ENCODE measurements at places on chromosomes 6 and 20. TPM values are rescaled to one million over a fixed set of nuclear protein-coding genes. Genes with fewer than 3 reads are reported as not detected.

The DYNLT2 gene
- total RNA-seq = 2.1 TPM

The SLC18B1 gene
- 0.67 TPM for total RNA-seq

The PKIB gene
- 1.1 TPM for total RNA-seq

The RUNX2 gene
- 7.0 TPM for total RNA-seq

The ADGRG6 gene
- total RNA-seq = 259 TPM

The TFAP2D gene
- total RNA-seq = not detected

The KIF3B gene
- 67.8 TPM for total RNA-seq

The HRH3 gene
- total RNA-seq = 0.10 TPM

The BAG2 gene
- total RNA-seq = 14.0 TPM

The PRRT1 gene
- 1.3 TPM for total RNA-seq

The GGTLC1 gene
- total RNA-seq = 0.18 TPM

The GSTA3 gene
- total RNA-seq = not detected

DNA sequence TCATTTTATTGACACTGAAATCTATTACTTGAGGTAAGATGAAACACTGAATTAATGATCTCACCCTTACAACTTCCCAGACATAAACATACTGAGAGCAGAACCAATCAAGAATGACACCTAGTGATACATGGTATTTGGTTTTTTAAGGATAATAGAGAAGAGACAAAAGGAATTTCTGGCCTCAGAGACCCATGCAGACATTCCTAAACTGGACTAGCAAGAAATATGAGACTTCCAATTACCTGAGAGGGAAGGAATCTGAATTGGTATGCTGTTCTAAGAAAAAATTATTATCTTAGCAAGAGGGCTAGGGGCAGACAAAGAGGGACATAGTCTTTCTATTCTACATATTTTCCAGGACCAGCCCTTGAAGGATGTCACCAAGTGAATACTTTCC, 141.1 kb downstream of the BMP5 start:
- DNase-seq = no peak

DNA sequence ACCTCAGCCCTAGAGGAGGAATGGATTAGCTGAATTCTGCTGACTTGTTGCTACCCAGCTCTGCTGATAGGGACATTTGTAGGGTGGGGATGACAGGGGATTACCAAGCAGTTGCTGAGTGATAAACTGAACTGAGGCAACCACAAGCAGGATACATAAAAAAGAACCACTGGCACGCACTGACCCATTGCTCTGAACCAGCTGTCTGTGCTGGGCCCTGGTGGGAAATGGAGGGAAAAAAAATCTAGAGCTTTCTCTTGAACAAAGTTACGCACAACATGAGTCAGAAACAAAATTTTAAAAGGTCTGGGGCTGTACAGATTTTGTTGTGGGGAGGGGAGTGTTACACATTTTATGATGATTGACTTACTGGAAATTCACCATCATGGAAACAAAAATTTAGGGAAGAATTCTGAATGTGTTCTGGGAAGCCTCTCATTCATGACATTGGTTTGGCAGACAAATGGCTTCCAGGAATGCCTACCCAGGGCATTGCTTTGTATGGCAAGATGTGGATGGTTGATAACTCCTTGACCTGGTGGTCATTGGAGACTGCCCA, 37.7 kb downstream of the FOXO3 start:
- no peak for DNase-seq

- no peak for DNase-seq
Measured at GRCh38 chr6:168822376-168822775, 381.4 kb downstream of the SMOC2 start.

- no peak for DNase-seq
Measured at GRCh38 chr6:30513451-30513850, 24.1 kb downstream of the HLA-E start.

DNA sequence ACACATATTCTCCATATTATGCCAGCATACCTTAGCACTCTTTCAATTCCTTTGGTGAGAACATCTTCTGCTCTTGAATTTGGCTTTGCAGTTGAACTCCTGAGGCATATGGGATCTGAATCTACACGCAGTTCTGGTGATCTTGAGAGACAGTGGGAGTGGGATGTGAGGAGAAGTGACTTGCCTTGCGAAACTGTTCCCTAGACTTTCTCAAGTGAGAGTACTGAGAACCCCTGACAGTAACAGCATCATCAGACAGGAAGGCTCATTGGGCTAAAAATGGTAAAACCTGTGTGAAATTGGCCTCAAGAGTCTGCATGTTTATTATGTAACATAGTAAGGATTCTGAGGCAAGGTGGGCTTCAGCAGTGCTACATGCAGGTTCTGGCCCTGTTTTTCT, 49.1 kb upstream of the CEP85L start:
- DNase-seq = no peak

DNA sequence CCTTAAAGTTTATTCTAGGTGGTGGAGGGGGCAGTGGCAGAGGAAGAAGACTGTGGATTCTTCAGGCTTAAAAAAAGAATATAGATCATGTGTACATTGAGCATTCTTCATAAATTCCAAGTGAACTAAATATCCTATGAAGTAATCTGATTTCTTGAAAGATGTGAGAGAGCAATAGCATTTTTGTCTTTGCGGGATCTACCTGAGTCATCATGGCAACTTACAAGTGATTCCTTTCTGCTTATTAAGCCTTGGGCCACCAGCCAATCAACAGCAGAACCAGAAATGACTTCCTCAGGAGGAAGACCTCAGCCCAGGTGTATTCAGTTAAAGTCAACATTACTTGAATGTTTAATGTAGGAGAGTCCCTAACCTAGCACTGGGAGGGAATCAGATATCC, 756.9 kb downstream of the TFAP2A start:
- no peak for DNase-seq

DNA sequence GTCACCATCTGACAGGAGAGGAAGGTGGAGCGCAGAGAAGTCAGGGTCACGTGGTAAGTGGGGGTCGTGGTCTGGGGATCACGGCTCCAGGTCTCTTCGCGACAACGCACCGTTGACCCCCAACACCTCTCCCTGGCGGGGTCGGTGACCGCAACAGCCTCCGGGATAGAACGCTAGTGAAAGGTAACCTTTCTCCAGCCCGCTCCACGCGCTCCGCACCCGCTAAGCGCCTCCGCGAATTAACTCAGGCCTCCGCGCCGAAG, 600 bp upstream of the SYNJ2 start:
- no peak for DNase-seq

DNA sequence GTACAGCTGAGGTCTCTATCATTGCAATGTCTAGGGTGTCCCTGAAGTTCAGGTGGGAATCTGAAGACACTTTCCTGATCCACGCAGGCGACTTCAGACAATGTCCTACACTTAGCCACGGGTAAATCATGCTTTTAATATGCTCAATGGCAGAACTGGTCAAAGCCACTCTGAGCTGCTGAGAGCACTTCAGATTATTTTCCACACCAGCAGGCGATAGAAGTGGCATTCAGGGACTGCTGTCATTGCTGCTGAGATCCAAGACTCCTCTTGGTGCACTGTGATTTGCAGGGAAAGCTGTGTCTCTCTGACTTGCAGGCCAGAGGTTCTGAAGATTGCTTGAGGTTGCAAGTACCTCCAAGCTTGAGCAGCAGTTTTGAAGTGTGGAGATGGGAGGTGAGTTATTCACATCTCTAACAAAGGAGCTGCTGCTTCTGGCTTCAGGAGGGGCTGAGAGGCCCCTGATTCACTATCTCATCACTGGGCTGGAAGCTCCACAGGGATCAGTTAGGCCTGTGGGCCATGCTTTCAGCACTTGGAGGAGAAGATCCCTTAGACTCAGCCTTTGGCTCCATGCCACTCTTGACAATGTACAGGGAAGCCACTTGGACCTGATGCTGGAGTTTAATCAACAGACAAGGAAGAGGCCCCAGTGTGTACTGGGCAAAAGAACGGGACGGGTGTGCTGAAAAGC, 2.9 kb upstream of the SSTR4 start:
- no peak for DNase-seq

DNA sequence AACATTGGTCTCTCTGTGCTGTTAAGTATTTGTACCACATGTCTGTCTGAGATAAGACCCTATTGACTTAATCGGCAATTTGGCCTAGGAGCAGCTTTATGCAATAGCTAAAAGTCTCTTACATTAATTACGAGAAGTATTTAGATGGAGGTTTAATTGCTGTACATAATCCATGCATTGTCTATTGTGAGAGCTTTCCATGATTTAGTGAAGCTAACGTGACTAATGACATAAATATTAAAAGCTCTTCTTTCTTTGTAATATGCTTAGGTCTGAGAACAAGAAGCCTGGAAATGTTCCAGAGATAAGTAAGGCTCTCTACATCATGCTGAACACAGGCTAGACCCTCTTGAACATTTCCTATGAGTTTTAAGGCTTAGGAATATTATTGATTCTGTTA, 32.7 kb upstream of the FAM83B start:
- DNase-seq = no peak

DNA sequence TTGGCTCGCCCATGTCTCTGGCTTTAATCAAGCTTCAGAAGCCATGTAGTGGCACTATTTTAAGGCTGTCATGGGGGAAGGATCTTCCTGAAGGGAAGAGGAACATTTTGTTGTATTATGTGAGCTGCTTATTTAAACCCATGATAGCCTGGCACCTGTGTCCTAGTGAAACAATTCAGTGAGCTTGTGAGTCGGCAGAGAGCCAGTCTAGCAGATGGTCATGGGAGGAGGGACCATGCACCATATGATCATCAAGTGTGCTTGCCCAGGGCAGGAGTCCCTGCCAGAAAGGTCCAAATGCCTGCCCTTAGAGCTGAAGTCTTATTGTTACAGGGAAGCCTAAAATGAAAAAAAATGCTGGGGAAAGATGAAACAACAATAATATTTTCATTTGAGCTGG, 132.9 kb downstream of the PRDM13 start:
- no peak for DNase-seq

GRCh38 chr6:149852180-149852579, 12.0 kb downstream of the LRP11 start:
- DNase-seq = no peak

DNA sequence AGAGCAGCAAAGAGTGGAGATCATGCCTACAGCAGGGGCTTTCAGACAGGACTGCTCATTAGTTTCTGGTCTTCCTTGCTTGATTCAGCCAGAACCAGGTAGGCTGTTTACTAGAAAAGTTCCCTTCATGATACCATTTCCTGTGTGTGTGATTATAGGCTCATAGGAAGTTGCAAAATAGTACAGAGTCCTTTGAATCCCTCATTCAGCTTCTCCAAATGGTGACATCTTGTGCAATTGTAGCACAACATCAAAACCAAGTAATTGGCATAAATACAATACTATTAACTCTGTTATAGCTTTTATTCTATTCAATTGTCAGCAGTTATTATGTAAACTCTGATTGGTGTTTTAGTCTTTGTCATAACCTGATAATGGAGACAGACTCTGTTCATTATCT, 347.3 kb upstream of the CDH4 start:
- DNase-seq = no peak

- no peak for DNase-seq
Measured at GRCh38 chr6:131967948-131968347, 16.8 kb upstream of the CCN2 start.

DNA sequence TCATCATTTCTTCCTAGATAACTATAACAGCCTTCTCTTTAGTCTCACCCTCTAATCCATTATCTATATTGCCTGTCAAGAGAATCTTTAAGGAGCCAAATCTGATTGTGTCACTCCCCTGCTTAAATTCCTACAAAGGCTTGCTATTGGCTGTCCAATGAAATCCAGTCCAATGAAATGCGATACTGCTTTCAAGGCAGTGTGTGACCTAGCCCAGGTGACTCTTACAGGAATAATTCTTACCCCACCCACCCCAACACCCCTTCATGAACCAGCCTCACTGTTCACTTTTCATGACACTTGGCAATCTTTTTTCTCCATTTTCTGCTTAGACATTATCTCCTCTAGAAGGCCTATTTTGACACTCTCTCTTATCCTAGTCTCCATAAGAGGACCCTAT, 163.3 kb upstream of the MARCKS start:
- no peak for DNase-seq

DNA sequence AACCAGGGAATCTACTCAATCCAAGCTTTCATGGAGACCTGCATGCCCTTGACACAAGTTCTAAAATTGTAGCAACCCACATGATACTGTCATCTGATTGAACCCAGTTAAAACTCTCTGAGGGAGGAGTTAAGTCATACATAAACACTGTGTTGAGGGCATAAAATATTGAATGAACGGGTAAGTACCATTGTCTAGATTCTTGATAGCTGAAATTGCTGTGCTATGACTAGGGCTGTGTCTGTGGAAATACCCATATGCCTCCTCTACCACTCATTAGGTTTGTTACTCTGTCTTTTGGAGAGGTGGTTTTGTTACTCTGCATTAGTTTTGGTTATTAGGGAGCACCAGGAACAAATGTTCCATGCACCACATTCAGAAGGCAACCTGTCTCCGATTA, 7.6 kb downstream of the ENPP4 start:
- DNase-seq = no peak

DNA sequence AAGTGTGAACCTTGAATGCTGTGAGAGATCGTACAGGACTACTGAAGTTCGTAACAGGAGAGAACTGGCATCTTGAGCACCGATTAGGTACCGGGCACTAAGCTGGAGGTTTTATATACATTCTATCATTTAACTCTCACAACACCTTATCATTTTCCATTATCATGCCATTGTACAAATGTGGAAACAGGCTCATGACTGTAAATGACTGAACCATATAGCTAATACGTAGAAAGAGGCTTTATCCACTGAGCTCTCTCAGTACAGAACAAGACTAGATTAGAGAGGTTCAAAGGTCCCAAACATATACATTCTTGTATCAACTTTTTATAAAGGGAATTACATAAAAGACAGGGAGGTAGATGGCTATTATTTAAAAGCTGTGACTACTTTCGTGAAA, 130.6 kb downstream of the CEP57L1 start:
- DNase-seq = no peak

DNA sequence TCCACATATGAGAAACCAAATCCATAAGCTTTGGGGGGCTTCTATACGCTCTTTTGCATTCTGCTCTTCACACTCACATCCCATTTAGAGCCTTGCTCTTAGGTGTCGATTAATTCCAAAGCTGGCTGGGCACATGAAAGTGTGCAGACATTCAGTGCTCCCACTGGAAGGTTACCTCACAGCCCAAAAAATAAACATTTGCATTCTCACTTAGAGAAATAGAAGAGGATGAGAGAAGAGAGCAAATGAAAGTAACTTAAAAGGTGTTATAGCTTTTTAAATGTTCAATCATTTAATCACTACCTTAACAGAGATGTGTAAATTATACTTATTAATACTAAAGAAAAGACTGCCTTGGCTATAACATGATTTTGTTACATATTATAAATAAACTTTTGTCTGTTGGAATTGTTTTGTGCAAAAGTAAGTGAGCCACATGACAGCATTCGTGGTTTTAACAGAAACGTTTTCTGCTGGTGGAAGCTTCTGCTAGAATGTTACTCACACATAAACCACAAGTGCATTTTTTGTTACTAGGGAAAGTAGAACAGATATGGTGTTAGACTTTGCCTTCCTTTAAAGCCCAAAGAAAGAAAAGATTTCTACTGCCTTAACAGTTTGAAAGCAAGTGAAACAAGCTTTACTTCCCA, 116.7 kb downstream of the SIM1 start:
- no peak for DNase-seq

All from Panc1 (cell line).